ENCODE measurements at places on chromosomes 11 and 22.

DNA sequence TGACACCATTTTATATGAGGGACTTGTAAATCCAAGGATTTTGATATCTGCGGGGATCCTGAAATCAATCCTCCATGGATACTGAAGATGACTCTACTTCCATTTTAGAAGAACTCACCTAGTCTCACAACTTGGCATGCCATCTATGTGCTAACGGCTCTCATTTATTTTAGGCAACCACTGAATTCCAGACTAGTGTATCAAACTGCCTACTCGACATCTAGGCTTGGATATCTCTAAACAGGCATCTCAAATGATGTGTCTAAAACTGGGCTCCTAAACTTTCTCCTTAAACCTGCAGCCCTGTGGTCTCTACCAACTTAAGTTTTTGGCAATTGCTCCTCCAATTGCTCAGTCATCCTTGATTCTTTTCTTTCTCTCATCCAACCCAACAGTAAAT lies 31.2 kb upstream of the CLNS1A start:
- DNase-seq, result no peak

DNA sequence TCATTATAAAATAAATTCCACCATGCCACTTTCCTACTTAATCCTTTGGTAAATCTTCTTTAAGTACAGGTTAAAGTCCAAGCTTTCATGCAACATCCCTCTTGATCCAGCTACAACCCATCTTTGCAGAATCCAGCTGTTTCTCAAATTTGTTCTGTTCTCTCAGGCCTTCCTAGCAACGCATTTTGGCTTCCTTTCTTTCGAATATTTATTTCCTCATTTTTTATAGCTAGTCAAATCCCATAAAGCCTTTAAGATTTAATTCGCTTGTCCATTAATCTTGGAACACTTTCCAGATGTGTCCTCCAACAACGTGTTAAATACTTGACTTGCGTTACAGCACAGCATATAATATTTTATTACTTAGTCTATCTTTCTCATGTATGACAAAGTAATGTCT lies 600.1 kb upstream of the CHORDC1 start:
- no peak for DNase-seq

DNA sequence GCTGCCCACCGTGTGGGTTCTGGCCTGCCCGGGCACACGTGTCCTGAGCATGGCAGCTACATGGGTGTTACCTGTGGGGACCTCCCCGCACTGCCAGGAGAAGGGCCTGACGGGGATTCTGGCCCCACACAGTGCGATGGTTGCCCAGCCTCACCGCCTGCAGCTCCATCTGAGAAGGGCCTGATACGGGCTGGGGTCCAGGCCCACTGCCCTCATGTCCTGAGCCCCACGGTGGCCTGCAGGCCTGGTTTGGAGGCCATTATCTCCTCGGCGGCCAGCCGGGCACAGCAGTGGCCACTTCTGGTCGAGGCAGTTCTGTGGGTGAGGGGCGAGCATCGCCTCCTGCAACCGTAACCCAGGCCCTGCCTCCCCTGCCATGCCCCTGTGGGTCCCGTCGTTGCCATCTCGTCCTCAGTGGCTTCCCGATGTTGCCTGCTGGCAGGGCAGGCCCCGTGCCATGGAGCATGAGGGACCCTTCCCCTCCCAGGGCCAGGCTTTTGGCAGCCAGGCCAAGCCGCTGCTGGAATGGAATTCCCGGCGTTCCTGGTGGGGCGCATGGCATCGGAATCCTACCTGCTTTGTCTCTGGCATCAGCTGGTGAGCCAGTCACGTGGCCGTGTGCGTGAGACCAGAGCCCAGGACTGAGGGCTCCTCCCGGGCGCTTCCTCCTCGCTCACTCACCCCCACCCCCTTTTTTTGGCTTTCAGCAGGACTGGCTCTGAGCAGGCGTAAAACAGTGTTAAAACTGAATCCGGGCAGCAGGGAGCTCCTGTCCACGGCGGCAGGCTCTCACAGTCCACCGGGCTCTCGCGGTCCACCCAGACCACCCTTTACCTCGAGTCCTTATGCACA lies 71.9 kb upstream of the PPARA start:
- DNase-seq, result no peak

DNA sequence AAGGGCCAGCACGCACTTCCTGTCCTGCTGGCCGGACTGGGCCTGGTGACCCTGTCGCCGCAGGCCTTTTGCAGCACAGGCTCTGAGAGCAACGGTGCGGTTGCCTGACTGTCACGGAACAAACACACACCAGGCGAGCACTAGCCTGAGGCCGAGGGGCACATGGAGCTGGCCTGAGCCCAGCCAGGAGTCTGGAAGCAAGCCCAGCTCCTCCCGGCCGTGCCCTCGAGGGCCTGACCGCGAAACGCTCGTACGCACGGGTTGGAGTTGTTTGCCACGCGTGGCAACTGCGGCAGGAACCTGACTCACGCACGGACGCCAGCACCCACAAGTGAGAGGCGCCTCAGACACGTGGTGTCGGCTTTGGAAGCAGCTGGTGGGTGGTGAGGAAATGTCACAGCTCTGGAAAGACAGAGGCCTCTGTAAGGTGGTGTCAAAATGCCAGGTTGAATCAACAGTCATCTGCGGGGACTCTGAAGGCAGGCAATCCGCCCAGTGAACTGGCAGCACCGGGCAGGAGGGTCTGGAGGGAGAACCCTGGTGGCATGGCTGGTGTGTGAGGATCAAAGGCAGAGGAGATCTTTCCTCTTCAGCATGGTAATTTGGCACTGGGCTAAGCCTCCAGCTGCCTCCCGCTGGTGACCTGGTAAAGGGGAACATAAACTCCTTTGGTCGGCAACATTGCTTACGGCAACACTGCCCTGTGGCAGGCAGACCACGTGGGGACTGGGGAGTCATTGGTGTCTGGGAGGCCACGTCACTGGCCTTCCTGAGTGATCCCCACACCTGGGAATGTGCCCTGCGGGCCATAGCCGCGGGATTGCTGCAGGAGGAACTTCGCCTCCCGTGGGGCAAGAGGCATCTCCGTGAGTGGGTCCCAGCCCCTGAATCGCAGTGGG lies 15.3 kb upstream of the IL17REL start:
- DNase-seq, result no peak

DNA sequence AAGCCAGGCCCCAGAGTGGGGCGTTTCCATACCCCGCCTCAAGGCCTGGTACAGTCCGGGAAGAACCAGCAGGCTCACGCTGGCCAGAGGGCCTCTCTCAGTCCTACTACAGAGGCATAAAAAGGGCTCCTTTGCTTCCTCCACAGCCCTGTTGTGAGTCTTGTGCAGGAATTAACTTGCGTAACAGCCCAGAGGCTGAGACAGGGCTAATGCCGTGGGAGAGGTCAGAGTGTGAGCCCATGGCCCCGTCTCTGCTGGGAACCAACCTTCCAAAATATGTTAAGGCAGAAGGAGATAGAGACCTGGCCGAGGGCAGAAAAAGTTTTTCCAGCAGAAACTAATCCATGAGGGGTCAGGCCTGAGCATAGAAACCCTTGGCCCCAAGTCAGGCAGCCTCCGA lies 19.9 kb upstream of the TMEM184B start:
- DNase-seq, result no peak

DNA sequence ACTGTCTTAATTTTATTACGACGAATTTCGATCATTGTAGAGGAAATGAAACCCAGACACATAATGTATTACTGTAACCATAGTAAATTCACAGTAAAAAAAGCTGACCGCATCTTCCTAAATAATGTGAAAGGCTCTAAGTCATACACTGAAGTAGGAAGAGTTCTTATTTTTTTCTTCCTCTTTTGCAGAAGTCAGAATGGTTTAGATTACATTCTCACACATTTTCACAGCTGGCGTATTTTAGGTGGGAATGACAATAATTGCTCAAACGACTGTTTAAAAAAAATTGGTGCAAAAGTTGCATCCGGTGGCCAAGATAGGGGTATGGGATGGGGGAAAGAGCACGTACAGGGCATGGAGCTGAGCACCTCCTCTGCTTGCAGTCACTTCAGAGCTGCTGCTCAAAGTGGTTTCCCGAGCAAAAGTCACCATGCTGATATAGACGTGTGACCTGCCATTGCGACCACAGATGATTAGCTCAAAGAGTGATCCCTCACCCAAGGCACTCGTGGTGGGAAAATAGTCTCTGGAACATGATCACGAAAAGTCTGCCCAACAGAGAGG lies 35.3 kb downstream of the MMP13 start:
- DNase-seq, result no peak

DNA sequence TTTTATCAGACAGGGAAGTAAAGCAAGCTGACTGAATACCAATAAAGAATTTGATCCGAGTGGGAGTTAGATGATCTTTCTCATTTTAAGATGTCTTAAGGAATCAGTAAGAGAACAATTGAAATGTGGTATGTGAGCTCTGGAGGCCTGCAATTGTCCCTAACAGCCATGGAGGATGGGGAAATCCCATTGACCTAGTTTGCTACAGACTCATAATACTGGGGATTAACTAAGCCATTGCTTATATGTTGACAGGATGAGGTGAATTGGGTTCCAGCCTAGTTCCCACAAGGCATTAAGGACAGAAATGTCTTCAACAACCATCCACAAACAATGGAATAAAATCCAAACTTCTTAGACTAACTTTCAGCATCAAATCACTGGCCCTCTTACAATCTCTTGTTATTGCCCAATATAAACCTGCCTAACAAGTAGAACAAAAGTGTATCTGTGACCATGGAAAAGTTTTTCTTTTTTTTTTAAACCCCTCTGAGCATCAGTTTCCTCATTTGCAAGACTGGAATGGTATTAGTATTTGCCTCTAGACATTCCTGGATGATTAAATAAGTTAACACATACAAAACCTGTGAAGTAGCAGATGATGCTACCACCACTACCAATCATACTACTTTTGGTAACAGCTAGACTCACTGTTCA lies 773.2 kb downstream of the DLG2 start:
- peak; percentile 57 for DNase-seq

GRCh38 chr11:65576867-65577755 lies 1.3 kb downstream of the EHBP1L1 start:
- DNase-seq, result no peak

GRCh38 chr11:62295504-62295903 lies 3.4 kb downstream of the SCGB1D4 start:
- peak; percentile 40 for DNase-seq

- DNase-seq, result no peak
Measured at GRCh38 chr11:128504486-128504885, 82.9 kb downstream of the ETS1 start.

DNA sequence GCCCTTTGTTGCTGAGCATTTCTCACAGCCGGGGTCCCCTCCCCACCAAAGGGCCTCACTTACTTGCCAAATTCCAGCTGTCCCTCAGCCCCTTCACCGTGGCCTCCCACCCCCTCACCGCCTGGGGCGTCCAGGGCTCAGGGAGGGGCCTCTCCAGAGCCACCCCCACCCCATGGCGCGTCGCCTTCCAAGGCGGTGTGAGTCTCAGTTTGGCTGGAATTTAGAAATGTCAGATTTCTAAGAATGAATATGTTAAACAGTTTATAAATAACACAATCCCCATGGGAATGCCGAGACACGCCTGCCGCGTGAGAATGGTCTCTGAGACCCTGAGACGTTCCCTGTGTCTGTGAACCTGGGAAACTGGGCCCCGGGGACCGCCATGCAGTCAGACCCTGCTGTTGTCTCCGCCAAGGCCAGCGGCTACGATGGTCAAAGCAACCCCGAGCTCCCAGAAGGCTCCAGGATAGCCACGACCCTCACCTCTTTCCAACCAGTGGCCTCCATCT lies 28.9 kb downstream of the CELSR1 start:
- DNase-seq, result peak; percentile 66

GRCh38 chr22:46569055-46569847 lies 31.8 kb upstream of the CELSR1 start:
- no peak for DNase-seq

- DNase-seq, result no peak
Measured at GRCh38 chr11:118046964-118047700, 29.7 kb upstream of the TMPRSS4 start.

- DNase-seq, result no peak
Measured at GRCh38 chr11:73158356-73159051, 16.4 kb upstream of the FCHSD2 start.

GRCh38 chr11:12922980-12923507 lies 86.1 kb upstream of the RASSF10 start:
- no peak for DNase-seq

DNA sequence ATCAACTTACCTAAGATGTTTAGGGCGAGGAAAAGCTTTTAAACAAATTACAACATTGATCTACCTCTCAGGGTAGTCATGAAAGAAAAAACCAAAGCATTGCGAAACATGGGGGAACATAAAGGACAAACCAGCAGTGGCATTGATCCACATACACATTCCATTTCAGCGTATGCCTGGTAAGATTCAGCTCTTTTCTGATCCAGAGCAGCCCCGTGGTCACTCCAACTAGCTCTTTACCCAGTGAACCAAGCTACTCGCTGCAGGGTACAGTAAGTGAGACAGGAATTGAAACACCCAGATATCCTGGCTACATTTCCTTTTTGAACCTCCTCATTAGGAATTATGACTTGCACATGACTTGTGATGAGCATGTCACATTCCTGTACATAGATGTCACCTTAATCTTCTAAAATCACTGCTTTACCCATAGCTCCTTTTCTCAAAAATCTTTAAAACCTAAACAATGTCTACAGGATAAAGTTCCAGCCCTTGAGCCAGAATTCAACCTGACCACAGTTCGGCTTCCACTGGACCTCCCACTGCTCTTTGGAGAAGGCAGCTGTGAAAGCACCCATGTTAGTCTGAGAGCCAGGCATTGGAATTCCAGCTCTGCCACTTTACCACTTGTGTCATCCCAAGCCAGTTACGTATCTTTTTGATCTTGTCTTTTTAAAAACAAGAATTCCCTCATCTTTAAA lies 42.9 kb upstream of the AKIP1 start:
- no peak for DNase-seq

DNA sequence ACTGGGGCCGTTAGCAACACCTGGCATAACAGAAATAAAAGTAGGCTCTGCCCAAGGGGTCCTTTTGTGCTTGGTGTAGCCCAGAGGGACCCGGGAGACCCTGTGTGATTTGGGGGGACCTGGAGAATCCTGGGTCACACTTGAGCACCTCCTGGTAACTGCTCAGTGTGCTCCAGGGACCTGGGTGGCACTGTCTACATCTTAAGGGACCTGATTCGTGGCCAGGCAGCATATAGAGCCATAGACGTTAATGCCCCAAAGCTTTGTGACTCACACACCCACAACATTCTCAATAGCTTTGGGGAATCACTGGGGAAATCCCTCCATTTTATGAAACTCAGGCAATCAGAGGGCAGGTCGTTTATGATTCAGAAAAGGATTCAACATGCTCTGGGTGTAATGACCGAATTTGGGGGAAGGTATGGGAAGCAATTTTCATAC lies 3.6 kb upstream of the IGF2 start:
- DNase-seq, result no peak

GRCh38 chr11:64511966-64512365 lies 79.1 kb upstream of the SLC22A12 start:
- DNase-seq, result no peak

GRCh38 chr11:45459491-45459890 lies 173.3 kb upstream of the SYT13 start:
- no peak for DNase-seq

All from HAP-1 (cell line).